Iris pigment epithelial cell (primary cell): ENCODE measurements at places on chromosomes 1 and 21.

DNA sequence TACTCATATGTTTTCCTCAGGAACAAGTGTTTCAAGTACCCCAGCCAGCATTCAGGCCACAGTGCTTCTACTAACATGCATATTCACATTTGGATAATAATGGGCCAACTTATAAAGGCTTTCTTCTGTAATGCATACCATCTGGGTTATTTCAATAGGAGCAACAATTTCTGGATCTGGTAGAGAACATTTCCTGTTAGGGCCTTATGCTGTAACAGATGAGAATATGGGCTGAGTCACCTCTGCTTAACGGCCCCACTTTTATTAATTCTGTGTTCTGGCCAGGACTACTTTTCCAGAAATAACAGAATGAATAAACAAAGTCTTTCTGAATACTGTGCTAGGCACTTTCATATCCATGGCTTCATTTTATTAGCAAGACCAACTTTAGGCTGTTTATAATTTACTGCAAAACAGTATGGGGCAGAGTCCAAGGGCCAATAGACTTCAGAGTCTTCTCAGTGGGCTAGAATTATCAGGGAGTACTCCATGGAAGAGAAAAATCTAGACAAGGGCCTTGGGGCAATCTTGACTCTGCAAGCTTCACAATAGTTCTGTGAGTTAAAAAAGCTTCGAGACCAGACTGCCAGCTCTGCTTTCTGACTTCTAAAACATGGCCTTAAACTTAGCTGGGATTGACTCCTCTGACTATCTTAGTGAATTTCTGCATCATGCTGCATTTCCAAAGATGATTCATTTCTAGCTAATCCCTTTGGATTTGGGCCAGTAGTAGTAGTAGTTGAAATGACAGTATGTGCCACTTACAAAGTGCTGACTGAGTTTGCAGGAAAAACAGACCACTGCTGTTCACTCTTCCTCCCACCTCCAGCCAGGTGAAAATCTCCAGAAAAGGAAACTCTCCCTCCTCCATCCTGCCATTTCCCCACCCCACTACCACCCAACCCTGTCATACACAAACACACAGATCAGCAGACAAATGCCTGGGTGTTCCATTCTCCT lies 8.2 kb upstream of the SSX2IP start:
- peak; percentile 95 for DNase-seq

GRCh38 chr1:184350573-184350972 lies 36.3 kb upstream of the C1orf21 start:
- no peak for DNase-seq

GRCh38 chr1:223313415-223313754 lies 50.6 kb downstream of the SUSD4 start:
- no peak for DNase-seq

GRCh38 chr1:101667761-101668160 lies 329.0 kb downstream of the OLFM3 start:
- no peak for DNase-seq

DNA sequence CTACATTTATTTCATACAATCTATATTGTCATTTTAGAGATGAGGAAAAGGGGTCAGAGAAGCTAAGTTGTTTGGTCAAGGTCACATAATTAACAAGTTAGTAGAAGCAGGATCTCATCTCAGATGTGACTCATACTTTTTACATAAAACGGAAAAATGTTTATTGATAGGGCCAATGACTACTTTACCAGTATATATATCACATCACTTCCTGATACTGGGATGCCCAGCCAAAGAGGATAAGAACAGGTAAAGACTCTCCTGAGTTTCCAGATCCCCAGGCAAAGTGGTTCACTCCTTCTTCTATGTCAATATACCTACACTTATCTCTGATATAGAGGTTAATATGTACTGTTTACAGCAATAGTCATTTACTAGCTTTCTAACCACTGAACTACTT lies 21.0 kb downstream of the YIPF1 start:
- DNase-seq: peak; percentile 11
